ENCODE measurements at places on chromosomes 5 and 9. TPM values are rescaled to one million over a fixed set of nuclear protein-coding genes. Genes with fewer than 3 reads are reported as not detected.

GRCh38 chr5:141313711-141314110, 6.9 kb downstream of the TAF7 start:
- no peak for DNase-seq

DNA sequence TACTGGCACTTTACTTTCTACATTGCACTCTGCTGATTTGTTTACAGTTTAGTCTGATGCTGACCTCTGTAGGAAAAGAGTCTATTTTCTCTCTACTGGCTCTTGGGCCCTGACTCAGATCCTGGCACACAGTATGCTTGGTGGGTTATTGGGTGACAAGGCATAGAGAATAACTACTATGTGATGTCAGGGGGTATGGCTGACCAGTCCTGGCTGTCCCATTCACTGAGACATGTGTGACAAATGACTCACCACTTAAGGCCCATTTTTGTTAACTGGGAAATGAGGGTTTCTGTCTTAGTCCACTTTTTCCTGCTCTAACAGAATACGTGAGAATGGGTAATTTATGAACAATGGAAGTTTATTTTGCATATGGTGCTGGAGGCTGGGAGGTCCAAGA, 66.4 kb downstream of the DAPK1 start:
- DNase-seq, result no peak

Gene GFPT2
- 105 TPM for total RNA-seq

Gene CDH6
- not detected for total RNA-seq

- DNase-seq, result no peak
Observed at GRCh38 chr9:91949392-91949945, 559 bp downstream of the ROR2 start.

Gene FBXW2
- 24.1 TPM for total RNA-seq

DNA sequence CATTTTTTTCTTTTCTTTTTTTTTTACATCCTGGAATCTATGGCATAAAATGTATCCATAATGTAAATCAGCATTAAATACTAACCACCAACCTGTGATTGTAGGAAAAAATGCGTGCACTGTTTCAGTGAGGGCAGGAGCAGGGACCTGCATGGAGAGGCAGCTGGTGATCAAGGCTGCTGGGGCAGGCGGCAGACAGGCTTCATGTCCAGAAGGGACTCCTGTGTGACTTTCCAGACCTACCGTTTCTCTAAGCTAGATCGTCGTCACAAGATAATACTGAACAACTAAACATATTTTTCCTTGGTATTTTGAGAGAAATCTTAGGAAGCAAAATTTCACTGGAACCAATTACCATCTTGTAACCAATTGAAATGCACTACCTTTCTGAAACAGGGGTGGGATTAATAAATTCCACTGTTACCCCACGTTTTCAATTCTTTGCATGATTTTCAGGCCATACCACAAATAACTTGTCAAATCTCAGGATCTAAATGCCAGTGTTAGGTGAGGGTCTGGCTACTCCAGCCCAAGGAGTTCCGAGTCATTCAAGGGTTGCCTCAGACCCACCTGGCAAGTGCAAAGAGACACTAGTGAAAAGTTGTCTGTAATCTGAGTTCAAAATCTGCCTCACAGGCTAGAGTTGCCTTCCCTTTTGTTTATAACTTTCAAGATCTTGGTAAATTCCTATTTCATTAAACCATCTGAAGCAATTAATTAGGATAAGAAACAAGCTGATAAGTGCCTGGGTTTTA, 198.2 kb downstream of the SEMA5A start:
- no peak for DNase-seq

DNA sequence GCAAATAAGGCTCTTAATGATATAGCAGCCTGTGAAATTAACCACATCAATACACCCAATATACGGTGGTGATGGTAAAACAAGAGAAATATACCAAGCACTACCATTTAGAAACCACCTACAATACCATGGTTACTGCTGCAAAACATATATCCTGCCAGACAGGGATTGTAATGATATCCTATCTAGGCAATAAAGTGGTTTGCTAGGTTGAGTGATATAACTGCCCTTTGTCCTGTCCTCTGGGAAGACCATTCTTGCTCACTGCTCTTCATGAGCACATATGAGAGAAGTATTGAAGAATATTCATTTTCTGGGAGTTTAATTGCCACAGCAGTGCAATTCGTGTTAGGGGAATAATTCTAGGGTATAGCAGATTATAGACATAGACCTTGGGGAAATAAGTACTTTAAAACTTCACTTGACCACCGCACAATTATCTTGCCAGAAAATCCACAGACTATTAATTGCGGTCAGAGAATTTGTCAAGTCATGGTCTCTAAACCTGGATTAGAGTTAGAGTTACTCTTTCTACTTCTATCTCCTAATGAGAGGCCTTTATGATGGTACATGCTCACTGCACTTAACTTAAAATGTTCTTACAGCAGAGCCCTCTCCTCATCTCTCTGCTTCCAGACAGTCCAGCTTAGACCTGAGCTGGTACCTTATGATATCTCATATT, 413.0 kb downstream of the ZNF608 start:
- DNase-seq, result no peak

DNA sequence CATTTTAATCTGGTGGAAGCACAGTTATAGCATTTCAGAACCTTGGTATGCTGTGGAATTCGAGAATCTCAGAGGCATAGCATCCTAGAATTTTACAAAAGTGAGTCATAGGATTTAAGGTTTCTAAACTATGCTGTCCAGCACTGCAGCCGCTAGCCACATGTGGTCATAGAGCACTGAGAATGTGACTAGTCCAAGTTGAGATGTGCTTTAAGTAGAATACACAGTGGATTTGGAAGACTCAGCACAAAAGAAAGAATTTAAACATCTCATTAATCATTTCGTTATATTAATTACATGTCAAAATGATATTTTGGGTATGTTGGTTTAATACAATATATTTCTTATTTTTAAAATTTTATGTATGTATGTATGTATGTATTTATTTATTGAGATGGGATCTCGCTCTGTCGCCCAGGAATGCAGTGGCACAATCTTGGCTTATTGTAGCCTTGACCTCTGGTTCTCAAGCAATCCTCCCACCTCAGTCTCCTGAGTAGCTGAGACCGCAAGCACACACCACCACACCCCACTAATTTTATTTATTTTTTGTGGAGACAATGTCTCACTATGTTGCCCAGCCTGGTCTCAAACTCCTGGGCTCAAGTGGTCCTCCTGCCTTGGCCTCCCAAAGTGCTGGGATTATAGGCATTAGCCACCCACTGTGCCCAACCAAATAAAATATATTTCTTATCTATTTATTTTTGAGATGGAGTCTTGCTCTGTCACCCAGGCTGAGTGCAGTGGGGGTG, 20.4 kb upstream of the RPS14 start:
- peak; percentile 95 for DNase-seq

DNA sequence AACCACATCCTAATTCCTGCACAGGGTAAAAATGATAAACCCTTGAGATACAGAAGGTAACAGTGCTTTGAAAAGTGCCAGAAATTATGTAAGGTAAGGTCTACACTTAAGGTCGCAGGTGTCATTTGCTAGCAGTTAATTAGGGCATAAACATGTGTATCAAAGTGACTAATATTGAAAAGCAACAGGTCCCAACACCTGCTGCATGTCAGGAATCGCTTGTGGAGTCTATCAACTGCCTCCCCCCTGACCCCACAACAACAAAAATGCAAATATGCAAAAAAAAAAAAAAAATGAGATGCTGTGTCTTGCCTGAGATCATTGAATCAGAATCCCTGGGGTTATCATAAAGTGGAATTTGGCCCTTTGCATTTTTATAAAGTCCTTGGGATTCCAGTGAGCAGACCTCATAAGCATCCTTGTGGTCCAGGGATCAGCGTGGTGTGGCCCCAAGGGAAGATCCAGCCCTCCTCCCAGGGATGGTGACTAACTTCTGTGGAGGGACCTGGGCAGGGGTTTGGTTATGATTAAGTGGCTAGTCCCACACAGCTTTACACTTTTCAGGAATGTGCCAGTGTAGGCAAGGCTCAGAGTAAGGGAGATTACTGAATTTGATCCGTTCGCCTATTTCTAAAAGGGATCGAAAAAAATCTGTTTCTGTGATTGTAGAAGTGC, 92.5 kb upstream of the TNFSF8 start:
- DNase-seq, result peak; percentile 81

GRCh38 chr9:8677741-8678140, 878.2 kb upstream of the DMAC1 start:
- DNase-seq, result no peak
